Fibroblast of skin of right quadriceps (primary cell): ENCODE measurements at places on chromosomes 12 and 14.

DNA sequence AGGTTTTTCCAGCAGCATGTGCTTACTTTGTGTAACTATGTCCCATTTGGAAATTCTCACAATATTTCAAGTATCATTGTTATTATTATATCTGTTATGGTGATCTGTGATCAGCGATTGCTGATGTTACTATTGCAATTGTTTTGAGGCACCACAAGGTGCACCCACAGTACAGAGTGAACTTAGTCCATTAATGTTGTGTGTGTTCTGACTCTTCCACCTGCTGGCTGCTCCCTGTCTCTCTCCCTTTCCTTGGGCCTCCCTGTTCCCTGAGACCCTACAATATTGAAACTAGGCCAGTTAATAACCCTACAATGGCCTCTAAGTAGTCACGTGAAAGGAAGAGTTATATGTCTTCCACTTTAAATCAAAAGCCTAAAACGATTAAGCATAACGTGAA, 153.9 kb downstream of the PIK3C2G start:
- DNase-seq = no peak

GRCh38 chr12:26783131-26783526, 49.9 kb downstream of the ITPR2 start:
- DNase-seq = no peak

DNA sequence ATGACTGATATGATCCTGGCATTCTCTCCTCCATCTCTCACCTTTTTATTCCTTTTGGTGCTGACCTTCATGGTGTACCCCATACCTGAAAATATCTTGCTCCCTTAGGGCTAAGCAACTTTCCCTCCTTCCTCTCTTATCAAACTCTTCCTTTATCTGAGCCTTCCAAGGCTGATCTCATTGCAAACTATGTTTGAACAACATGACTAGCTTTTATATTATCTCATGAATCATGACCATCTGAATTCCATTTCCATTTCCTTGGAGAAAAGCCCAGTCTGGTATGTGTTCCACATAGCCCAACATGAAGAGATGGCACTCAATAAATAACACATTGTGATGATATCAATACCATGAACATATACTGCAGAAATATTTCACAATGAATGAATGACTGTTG, 111.6 kb downstream of the TSPAN8 start:
- peak; percentile 88 for DNase-seq

- DNase-seq = no peak
Observed at GRCh38 chr12:45008211-45008610, 42.7 kb downstream of the DBX2 start.

- DNase-seq = peak; percentile 94
Observed at GRCh38 chr14:96268431-96269358, 12.7 kb downstream of the BDKRB1 start.

DNA sequence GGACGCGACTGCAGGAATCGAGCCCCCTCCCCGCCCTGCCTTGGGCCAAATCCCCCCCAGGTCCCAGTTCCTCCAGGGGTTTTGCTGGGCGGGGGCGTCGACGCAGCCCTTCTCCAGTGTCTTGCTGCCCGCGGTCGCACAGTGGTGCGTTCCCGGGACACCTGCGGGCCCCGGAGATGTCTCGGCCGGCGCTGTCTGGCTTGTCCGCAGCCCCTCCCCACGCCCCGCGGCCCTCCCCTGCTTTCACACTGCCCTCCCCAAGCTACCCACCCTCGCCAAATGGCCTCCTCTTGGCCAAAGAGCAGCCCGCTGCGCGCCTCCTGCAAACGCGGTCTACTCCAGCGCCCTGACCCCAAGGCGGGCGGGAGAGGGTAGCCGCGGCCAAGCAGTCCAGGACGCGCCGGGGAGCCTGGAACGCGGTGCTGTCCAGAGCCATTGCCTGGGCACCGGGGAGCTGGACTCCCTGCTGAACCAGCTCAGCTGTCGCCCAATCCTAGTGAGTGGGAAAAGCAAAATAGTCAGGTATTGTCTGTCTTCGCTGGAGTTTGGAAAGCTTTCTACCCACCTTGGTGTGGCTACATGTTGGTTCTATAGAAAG, 122.0 kb downstream of the AACS start:
- no peak for DNase-seq

- peak; percentile 66 for DNase-seq
Observed at GRCh38 chr14:24840204-24840893, 206.4 kb upstream of the GZMB start.

GRCh38 chr14:51630987-51631386, 20.7 kb upstream of the FRMD6 start:
- no peak for DNase-seq

- no peak for DNase-seq
Observed at GRCh38 chr14:91363776-91364523, 53.7 kb downstream of the CCDC88C start.

DNA sequence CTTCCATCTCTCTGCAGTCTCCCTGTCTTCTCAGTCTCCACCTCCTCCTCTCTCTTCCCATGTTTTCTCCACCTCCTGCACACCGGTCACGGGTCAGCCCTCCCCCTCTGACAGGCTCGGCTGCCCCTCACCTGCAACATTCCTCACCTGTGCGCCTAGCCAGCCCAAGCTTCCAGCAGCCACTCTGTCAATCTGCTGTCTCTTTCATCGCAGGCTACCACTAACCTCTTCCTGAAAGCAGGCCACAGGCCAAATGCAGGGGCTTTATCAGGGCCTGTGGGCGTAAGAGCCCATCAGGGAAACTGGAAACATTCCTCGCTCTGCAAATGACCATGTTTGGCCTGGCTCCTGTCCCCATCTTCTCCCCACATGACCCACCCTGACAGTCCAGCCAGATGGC, 34.5 kb downstream of the CMKLR1 start:
- DNase-seq = no peak

- peak; percentile 4 for DNase-seq
Observed at GRCh38 chr14:54975856-54976255, 51.0 kb downstream of the WDHD1 start.

- DNase-seq = peak; percentile 39
Observed at GRCh38 chr14:34826661-34827060, 48.5 kb downstream of the BAZ1A start.

DNA sequence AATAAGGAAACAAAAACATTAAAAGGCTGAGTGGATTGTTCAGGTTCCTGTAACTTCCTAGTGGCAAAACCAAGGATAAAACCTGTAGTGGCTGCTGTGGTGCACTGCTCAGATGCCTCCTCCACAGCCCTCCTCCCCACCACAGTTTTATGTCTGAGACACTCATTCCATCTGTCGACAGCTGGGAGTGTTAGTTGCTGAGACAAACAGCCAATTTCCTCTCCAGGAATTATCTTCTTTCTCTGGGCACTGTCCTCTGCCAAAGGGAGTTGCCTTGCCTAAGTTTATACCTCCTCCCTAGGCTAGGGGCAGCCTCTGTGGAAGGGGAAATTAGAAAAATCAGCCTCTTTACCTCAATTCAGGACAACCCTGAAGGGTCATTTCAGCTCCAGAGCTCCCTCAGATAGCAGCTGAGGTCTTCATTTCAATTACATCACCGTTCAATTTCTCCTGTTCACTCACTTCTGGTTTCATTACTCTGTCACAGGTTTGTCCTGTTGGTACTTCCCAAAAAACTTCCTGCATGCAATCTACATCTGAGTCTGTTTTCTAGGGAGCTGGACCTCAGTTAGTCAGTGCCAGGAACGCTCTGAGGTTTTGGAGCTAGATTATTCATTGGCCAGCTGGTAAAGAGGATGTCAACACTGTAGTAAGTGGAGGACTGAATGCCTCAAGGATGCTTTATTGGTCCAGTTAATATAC, 74.9 kb upstream of the ATP2B1 start:
- peak; percentile 62 for DNase-seq

- no peak for DNase-seq
Observed at GRCh38 chr14:36515896-36516718, 3.9 kb downstream of the NKX2-1 start.

- no peak for DNase-seq
Observed at GRCh38 chr12:212415-212714, 1.6 kb downstream of the SLC6A12 start.

DNA sequence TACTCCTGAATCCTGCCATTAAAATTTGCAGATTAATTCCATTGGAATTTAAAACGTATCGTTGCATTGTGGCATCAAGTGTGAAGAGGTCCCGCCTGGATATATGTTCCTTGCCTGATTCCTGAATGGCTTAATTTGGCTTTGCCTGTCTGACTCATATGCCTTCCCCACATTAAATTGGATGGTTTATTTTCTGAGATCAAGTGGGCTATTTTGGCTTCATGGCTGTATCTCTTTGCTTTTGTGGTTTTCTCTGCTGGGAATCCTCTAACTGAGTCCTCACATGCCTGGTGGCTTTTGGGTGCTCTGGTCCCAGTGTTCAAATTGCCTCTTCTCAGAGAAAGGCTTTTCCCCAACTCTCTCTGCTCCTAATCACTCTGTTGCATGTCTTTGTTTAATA, 127.9 kb upstream of the DYRK2 start:
- DNase-seq = peak; percentile 62

- no peak for DNase-seq
Observed at GRCh38 chr14:68523326-68523610, 269.6 kb downstream of the ZFP36L1 start.

DNA sequence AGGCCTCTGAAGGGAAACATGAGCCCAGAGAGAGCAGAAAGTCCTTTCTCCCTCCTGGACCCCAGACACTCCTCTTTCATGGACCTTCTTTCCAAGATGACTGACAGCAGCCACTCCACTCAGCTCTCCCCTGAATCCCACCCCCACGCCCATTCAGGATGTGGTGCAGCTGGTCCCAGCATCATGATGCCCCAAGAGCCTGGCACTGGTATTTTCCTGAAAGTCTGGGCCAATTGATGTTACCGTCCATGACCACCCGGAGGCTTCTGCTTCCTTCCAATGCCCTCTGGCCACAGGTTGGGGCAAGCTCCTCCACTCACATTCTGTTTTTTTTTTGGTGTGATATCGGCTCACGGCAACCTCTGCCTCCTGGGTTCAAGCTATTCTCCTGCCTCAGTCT, 112.6 kb downstream of the CALM1 start:
- no peak for DNase-seq

- DNase-seq = peak; percentile 46
Observed at GRCh38 chr12:108560321-108560721, 652 bp downstream of the SART3 start.

DNA sequence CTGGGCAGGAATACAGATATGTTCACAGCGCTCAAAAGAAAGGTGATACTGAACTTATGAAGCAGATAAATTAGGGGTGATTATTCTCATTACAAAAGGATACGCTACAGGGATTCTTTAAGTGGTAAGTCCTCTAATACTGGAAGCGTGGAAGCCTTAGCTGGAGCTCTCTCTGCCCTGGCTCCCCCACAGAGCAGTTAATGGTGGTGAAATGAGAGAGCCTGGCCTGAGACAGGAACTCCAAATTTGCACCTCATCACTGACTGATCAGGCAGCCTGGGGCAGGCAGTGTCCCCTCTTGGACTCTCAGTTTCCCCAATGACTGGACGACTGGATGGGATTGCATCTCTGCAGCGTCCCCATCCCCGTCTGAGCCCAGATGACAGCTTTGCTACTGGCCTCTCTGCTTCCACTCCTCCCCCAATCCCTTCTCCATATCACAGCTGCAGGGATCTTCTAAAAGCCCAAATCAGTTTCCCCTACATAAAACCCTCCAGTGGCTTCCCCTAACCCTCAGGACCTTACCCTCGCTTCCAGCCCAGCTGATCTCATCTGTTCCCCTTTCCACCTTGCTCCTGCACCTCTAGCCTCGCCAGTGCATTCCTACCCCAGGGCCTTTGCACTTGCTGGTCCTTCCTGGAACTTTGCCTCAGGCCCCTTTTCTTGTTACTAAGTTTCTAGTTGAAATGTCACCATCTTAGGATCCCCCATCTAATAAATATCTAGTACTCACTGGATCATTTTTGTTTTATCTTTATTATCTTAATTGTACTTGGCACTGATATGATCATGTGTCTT, 171.7 kb upstream of the LHX5 start:
- no peak for DNase-seq

DNA sequence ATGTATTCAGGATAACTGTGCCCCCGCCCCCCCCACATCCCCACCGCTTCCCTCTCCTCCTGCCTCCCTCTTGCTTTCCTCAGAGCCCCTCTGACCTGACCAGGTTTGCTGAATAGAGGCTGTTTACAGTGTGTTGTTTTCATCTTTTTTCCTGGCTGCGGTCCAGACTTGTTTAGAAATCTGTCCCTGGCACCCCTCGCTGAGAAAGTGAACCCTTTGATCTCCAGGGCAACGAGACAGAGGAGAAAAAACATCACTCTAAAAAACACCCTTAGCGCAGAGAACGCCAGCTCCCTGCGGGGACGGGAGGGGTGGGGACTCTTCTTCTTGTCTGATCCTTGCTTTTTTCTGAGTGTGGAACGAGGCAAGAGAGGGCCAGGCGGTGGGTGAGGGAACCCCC, 22.5 kb downstream of the SDS start:
- no peak for DNase-seq

GRCh38 chr14:104732931-104733681, 9.1 kb downstream of the ADSS1 start:
- no peak for DNase-seq

DNA sequence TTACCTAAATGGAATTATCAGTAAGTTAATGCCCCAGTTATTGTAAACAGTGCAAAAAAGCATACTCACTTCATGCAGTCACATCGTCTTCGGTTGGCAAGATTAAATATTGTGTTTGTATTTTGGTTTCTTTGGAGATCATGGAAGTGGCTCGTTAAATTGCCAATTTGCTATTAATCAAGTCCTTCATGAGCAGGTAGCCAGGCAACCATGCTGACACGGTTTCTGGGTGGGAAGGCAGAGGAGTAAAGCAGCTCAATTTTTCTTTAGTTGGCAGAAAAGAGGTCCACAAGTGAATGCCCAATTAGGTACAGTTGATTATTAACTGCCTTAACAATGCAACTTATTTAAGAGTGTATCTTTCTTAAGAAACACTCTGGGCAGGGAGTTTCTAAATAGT, 43.9 kb downstream of the PPP4R3A start:
- no peak for DNase-seq

DNA sequence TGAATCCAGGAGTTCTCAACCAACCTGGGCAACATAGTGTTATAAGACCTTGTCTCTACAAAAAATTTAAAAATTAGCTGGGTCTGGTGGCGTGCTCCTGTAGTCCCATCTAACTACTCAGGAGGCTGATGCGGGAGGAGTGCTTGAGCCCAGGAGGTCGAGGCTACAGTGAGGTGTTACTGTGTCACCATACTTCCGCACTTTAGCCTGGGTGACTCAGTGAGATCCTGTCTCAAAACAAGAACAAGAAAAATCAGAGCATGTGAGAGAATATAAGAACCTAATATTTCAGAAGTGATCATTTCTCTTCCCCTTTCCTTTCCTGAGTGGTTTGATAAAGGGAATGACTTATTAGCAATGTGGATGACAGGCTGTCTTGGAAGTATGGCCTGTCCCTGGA, 9.5 kb downstream of the TRAF3 start:
- no peak for DNase-seq

DNA sequence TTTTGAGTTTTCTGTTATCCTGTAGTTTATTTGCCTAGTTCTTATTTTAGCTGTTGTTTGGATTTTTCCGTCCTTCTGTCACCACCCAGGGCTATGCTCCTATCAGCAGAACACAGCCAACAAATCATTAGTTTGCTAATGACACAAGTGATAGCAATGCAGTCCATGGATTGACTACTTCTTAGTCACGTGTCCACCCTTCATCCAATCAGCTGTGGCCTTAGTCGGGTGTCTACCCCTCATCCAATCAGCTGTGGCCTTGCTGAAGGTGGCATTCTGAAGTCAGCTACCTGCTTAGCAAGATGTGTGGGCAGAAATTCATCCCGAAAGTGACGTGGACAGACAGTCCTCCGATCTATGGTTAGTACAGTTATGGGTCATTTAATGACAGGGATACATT, 182.3 kb downstream of the GALC start:
- no peak for DNase-seq

- DNase-seq = no peak
Observed at GRCh38 chr14:49447540-49448107, 138.6 kb downstream of the RPS29 start.

- DNase-seq = no peak
Observed at GRCh38 chr14:92963301-92964123, 40.6 kb downstream of the CHGA start.
